ENCODE measurements at places on chromosomes 6 and 20.

- no peak for DNase-seq
These were observed 208.0 kb upstream of the PRND start for GRCh38 chr20:4513720-4514119.

DNA sequence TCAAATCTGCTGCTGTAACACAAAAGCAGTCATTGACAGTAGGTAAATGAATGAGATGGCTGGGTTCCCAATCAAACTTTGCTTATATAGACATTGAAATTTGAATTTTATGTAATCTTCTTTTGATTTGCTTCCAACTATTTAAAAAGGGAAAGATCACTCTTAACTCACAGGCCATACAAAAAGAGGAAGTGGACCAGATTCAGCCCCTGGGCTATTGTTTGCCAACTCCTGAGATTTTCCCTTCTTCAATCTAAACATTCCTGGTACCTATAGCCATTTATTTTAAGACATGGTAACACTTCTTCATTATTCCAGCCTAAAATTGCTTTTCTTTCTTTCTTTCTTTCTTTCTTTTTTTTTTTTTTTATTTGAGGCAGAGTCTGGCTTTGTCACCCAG lies 260.6 kb downstream of the TFAP2A start:
- no peak for DNase-seq

DNA sequence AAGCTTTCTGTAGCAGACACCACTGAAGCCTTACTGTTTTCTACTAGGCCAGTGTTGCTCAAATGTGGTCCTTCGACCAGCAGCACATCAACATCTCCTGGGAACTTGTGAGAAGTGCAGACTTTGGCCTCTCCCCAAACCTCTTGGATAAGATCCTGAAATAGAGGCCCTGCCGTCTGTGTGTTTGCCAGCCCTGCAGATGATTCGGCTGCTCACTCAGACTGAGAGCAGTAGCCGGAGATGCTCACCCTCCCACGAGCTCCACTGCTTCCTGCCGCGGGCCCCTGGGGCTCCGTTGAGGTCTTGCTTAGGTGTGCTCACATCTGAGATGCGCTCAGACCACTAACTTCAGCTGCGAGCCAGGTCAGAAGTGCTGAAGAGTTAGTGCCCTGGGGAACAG lies 129.5 kb upstream of the SSTR4 start:
- DNase-seq: no peak

DNA sequence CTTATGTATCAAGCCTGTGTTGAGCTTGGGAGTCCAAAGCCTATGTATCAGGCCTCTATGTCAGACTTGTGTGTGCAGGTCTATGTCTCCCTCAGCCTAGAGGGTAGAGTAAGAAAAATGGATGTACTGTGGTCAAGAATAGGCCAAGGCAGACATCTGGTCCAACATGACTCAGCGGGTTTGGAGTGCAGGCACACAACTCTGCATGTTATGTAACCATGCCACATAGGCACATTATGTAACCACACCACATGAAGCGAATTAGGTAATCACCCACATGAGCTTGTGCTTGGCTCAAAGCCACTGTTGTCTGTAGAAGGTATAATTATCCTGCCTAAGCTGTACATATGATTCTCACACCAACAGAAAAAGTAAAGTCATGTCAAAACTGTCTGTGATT lies 1190.5 kb upstream of the EYS start:
- no peak for DNase-seq

DNA sequence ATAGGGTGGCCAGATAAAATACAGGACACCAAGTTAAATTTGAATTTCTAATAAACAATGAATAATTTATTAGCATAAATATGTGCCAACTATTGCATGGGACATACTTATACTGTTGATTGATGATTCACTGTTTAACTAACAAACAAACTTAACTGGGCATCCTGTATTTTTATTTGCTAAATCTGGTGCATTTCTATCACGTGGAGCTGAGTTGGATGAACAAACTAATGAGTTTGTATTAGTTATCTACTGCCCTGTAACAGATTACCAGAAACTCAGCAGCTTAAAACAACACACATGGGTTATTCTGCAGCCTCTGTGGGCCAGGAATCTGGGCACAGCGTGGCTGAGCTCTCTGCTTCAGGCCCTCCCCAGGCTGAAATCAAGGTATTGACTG lies 28.2 kb upstream of the PMEPA1 start:
- DNase-seq: no peak

DNA sequence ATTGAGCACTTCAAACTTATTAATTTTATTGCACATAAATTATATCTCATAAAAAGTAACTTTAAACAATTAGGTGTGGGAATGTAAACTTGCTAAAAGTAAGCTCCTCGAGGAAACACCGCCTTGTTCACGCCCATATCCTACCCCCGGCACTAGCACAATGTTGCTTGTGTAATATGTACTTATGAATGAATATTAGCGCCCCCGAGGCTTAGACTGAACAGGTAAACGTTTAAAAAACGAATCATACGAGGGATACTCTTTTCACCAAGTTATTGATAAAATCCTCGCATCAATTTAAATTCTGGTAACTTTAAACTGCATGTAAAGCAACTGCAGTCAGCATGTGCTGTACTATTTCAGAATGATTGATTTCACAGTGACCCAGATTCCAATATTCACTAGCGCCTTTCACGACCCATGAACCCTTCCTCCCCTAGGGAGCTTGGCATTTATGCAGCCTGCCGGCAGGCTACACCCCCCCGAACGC lies 637 bp downstream of the TFB1M start:
- no peak for DNase-seq

DNA sequence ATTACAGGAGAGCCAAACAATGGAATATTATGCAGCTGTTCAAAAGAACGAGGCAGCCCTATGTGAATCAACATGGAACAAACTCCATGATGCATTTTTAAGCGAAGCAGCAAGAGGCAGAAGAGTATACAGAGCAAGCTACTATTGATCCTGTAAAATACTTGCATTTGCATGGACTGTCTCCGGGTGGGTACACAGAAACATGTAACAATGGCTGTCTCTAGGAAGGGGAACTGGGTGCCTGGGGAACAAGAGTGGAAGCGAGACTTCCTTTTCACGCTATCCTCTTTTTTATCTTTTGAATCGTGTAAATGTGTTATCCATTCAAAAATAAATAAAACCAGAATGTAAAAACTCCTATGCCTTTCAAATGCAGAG lies 93.3 kb upstream of the SIRPA start:
- DNase-seq: no peak

DNA sequence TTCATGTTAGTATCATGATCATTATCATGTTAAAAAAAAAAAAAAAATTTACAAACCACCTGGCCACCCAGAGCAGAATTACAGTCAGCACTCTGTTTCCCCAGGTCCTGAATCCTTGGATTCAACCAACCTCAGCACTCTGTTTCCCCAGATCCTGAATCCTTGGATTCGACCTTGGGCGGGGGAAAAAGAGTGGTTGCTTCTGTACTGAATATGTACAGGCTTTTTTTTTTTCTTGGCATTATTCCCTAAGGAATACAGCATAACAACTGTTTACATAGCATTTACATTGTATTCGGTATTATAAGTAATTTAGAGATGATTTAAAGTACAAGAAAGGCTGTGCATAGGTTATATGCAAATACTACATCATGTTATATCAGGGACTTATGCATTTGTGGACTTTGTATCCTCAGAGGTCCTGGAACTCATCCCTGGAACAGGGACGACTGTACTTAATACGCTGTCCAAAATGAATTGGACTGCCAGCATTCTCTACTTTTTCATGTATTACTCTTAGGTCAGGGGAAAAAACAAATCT lies 31.2 kb downstream of the GCNT2 start:
- DNase-seq: no peak

All from activated gamma-delta T cell treated with Interleukin-2 at 50 U/mL for 16 hours (primary cell).